Psoas muscle (tissue), 8 donors: ENCODE measurements at places on chromosomes 3 and 15. TPM values are rescaled to one million over a fixed set of nuclear protein-coding genes. Genes with fewer than 3 reads are reported as not detected.
A peak's percentile ranks its signal among the peaks of the same experiment; 100 is the strongest.

DNA sequence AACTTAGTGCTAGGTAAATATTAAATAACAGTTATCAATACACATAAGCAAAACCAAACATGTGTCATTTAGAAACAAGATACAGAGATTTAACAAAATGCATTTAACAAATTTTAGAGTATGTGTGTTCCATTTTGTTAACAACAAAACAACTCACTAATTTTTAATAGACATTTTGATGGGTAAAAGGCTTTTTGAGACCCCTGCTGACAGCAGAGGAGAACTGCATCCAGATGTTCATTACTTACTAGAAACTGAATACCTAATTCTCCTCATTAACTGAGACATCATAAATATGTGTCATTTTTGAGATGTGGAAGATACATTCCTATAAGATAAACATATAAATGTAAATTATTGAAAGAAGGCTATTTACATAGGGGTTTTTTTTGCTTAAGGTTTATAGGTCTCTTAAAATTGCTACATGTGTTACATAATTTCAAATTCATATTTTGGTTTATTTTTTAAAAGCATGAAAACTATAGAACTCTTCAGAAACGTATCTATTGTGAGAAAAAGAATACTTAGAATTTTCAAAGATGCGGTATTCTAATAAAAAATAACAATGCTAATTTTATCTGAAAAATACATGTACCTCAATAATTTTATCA lies 1009.8 kb downstream of the TUSC7 start:
- H3K27ac ChIP-seq, result no peak overlapping the region
- H3K36me3 ChIP-seq, result no peaks in the 10 kb centered on the region
- no peak for DNase-seq
- H3K4me1 ChIP-seq, result no peaks in the 10 kb centered on the region
- no peaks in the 10 kb centered on the region for H3K27me3 ChIP-seq

GRCh38 chr3:197151580-197151979 lies 122.0 kb upstream of the MELTF start:
- H3K4me3 ChIP-seq, result no peak overlapping the region
- H3K27me3 ChIP-seq, result no peaks in the 10 kb centered on the region
- DNase-seq, result peak; percentile 59
- H3K27ac ChIP-seq, result no peak overlapping the region
- peaks cover 9% of the 10 kb centered on the region for H3K4me1 ChIP-seq

PP2D1 gene
- not detected for total RNA-seq

DNA sequence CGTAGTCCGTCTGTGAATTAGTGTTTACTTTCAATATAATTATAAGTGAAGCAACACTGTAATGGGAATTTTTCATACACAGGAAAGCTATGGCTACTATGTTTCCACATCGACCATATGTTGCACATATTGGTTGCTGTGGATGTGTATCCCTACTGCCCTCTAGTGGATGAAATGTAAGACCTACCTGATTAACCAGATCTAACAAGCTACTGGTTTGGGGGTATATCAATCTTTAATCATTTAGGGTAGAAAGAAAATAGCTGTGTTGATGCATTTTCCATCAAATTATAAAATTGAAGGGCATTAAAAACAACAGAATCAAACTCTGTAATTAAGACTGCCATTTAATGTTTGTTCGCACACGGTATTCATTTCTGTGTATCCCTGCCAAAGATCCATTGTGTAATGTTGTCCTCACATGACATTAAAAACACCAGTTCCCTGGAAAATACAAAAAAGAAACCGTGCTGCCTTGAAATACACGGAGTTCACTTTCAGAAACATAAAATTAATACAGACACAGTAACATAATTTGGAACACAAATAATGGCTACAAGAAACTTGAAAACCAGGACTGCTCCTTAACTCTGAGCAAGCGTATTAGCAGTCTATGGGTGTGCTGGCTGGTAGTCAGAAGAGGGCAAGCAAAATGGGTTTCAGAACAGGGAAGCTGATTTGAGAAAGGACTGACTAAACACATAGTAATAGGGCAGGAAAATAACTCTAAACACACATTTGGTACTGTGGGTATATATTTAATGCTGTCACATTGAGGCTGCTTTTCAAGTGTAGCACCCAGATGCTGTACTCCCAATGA lies 125.1 kb downstream of the TIGIT start:
- H3K36me3 ChIP-seq, result no peaks in the 10 kb centered on the region
- no peak overlapping the region for H3K27ac ChIP-seq
- DNase-seq, result no peak

NR2E3 gene
- total RNA-seq, result not detected

DNA sequence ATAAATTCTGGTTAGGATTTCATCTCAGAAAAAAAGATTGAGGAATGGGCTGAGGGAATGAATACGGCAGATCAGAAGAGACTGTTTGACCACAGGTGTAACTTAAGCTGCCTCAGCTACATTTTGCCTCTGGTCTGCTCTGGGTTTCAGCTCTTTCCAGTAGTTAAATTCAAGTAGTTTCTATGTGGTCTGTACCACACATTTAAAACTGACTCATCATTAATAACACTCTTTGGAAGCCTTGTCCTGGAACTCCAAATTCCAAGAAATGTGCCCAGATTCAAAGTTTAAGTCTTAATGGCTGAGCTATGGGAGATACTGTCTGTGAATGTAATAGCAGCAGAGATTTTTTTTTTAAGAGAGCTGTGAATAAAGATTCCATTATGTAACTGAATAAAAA lies 133.1 kb upstream of the IGSF10 start:
- no peaks in the 10 kb centered on the region for H3K4me1 ChIP-seq
- H3K4me3 ChIP-seq, result no peak overlapping the region
- H3K36me3 ChIP-seq, result no peaks in the 10 kb centered on the region
- H3K27me3 ChIP-seq, result no peaks in the 10 kb centered on the region

GRCh38 chr3:9168241-9168741 lies 81.2 kb downstream of the SRGAP3 start:
- H3K36me3 ChIP-seq, result no peaks in the 10 kb centered on the region
- no peak overlapping the region for H3K4me3 ChIP-seq
- H3K4me1 ChIP-seq, result no peaks in the 10 kb centered on the region
- H3K27ac ChIP-seq, result no peak overlapping the region
- no peak for DNase-seq
- H3K27me3 ChIP-seq, result no peaks in the 10 kb centered on the region

DNA sequence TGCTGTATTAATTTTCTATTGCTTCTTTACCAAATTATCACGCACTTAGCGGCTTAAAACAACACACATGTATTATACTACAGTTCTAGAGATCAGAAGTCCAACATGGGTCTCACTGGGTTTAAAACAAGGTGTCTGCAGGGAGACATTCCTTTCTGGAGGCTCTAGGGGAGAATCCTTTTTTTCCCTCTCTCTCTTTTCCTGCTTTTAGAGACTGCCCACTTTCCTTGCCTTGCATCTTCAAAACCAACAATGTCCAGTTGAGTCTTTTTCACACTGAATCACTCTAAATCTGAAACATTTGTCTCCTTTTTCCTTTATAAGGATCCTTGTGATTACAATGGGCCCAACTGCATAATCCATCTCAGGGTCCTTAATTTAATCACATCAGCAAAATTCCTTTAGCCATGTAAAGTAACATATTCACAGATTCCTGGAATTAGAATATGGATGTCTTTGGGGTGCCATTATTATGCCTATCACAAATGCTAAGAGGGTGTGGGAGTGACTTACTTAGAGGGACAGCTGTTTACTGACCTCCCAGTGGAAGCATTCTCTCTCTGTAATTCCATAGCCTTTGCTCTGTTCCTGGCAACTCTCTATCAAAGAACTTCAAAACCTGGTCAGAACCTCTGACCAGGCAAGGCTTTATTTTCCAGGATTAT lies 21.8 kb downstream of the CD200 start:
- DNase-seq, result no peak
- H3K4me1 ChIP-seq, result peaks cover 8% of the 10 kb centered on the region
- H3K4me3 ChIP-seq, result no peak overlapping the region
- no peak overlapping the region for H3K27ac ChIP-seq
- H3K36me3 ChIP-seq, result no peaks in the 10 kb centered on the region
- H3K27me3 ChIP-seq, result no peaks in the 10 kb centered on the region

- DNase-seq, result no peak
- no peak overlapping the region for H3K4me3 ChIP-seq
- no peaks in the 10 kb centered on the region for H3K4me1 ChIP-seq
- no peaks in the 10 kb centered on the region for H3K27me3 ChIP-seq
These were observed 40.2 kb upstream of the FOXB1 start for GRCh38 chr15:59963925-59964324.

DNA sequence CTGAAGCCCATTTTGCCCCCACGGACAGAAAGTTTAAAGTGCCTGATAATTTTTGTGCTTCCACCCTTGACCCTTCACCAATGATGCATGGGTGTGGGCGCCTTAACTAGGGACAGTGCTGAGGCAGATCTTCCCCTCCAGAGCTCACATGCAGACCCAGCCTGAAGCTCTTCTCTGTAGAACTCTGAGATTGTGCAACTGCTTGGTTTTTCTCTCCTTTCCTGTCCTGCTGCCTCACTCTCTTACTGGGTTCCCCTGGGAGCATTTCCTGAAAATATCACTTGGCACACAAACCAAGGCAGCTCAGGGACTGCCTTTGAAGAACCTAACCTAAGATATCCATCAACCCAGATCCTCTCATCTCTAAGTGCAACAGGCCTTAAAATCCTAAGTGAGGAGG lies 220.3 kb upstream of the STT3B start:
- no peak overlapping the region for H3K4me3 ChIP-seq
- no peaks in the 10 kb centered on the region for H3K4me1 ChIP-seq
- no peaks in the 10 kb centered on the region for H3K36me3 ChIP-seq

GRCh38 chr15:44720460-44721176 lies 9.3 kb downstream of the B2M start:
- peaks cover 41% of the 10 kb centered on the region for H3K36me3 ChIP-seq
- H3K4me1 ChIP-seq, result no peaks in the 10 kb centered on the region
- H3K27ac ChIP-seq, result no peak overlapping the region
- DNase-seq, result no peak
- H3K4me3 ChIP-seq, result no peak overlapping the region
- H3K27me3 ChIP-seq, result no peaks in the 10 kb centered on the region

- no peak overlapping the region for H3K4me3 ChIP-seq
- H3K36me3 ChIP-seq, result no peaks in the 10 kb centered on the region
- no peak for DNase-seq
These were observed 41.5 kb downstream of the ADGRG7 start for GRCh38 chr3:100650651-100651619.

DNA sequence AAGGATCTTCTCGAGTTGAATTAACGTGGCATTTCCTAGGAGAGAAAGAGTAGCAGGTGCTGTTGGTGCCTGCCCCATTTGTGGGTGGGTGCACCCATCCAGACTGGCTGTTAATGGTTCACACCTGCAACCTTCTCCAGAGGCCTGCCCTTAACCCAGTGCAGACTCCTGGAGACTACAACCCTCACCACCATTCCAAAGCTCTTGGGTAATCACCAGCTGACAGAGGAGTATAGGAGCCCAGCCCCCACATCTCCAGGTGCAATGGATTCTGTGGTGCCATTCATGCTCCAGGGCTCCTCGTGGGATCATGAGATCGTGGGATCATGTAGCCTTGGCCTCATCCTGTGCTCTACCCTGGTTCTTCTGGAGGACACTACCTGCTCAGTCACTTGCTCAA lies 60.2 kb downstream of the SEMA5B start:
- H3K27me3 ChIP-seq, result no peaks in the 10 kb centered on the region
- peaks cover 6% of the 10 kb centered on the region for H3K4me1 ChIP-seq
- no peaks in the 10 kb centered on the region for H3K36me3 ChIP-seq
- H3K4me3 ChIP-seq, result no peak overlapping the region

P2RY1 gene
- total RNA-seq, result 0.97 TPM

GRCh38 chr15:31024330-31024729 lies 32.9 kb upstream of the MTMR10 start:
- DNase-seq, result no peak
- no peak overlapping the region for H3K4me3 ChIP-seq
- H3K27ac ChIP-seq, result no peak overlapping the region
- no peaks in the 10 kb centered on the region for H3K27me3 ChIP-seq
- H3K36me3 ChIP-seq, result no peaks in the 10 kb centered on the region
- H3K4me1 ChIP-seq, result no peaks in the 10 kb centered on the region

- no peak overlapping the region for H3K27ac ChIP-seq
- DNase-seq, result no peak
- no peak overlapping the region for H3K4me3 ChIP-seq
- H3K27me3 ChIP-seq, result no peaks in the 10 kb centered on the region
- no peaks in the 10 kb centered on the region for H3K36me3 ChIP-seq
- H3K4me1 ChIP-seq, result peaks cover 6% of the 10 kb centered on the region
These were observed 2.0 kb upstream of the RASA2 start for GRCh38 chr3:141484701-141485287.
